ENCODE measurements at places on chromosomes 12 and 14.

DNA sequence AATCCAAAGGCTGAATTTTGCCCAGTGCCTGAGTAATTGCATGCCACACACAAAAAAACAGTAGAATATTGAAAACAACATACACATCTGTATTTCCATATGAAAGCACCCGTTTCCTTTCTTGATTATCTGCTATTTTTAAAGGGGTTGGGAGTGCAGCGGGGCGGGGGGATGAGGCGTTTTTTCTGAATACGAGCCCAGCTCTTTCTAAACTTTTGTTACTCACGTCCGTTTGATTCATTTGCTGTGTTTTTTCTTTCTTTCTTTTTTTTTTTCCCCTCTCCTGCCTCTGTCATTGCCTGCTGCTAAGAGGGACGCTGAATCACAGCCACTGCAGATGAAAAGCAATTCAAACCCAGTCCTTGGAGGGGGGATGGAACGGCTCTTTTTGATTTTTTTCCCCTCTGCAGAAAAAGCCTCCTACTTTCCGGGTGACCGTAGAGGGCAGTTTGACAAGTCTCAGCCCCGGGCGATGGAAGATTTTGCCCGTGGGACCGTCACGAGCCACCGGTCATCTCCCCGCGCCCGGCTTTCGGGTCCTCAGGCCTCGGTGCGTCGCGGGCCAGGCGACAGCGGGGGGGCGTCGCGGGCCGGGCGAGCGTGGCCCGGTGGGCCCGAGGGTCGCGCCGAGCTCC lies 572 bp upstream of the RASSF8 start:
- no peak for DNase-seq

DNA sequence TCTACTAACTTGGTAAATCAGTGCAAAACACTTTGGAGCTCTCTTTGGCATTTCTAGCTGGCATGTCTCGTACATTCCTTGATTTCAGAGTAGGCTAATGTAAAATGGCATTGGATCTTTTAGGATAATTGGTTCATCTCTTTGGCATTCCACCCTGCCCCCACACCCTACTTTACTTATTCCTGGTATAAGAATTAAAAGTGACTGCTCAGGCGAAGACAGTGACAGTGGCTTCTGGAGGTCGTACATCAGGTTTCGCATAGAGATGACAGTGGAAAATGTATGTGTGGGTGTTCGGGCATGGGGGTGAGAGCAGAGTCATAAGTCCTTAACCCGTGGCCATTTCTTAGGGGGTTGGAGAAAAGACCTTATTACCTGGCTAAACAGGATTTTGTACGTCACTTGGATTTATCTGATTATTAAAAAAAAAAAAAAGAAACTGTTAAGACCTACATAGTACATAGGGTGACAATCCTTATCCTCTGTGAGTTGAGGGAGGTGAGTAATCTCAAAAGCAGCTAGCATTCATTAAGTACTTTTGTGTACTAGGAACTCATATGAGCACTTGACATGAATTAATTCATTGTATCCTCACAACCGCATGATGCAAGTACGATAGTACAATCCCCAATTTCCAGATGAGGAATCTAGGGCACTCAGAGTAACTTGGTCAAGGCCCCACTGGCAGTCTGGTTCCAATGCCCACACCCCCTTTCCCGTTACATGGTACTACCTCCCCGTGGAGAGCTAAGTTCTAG lies 22.4 kb upstream of the KCNK13 start:
- DNase-seq = no peak

- DNase-seq = no peak
Observed at GRCh38 chr12:3182426-3182825, 105.2 kb downstream of the TSPAN9 start.

DNA sequence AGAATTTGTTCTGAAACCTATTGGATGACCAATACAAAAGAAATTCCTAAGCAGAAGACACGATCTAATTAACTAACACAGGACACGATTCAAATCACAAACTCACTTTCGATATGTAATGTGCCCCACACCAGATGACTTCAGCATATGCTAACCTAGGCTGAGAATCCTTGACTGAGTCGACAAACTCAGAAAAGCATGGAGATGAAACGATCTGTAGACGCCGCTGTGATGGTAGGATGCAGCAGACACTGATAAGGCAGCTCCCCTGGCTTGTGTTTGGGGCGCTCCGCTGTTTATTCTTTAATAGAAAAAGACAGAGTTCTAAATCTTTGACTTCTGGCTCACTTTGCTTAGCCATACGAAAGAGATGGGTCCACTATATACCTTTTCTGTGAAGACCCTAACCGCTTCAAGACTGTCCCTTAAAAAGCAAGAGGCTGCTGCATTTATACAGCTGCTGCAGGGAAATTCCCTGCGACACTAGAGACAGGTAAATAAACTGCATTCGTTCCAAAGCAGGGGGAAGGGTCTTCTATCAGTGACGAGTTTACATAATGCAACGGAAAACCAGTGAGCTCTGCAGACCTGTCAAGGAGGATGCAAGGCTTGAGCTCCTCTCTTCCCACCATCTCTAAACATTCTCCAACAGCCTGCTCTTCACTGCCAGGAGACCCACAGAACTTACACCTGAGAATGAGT lies 929 bp downstream of the CHD8 start:
- no peak for DNase-seq

DNA sequence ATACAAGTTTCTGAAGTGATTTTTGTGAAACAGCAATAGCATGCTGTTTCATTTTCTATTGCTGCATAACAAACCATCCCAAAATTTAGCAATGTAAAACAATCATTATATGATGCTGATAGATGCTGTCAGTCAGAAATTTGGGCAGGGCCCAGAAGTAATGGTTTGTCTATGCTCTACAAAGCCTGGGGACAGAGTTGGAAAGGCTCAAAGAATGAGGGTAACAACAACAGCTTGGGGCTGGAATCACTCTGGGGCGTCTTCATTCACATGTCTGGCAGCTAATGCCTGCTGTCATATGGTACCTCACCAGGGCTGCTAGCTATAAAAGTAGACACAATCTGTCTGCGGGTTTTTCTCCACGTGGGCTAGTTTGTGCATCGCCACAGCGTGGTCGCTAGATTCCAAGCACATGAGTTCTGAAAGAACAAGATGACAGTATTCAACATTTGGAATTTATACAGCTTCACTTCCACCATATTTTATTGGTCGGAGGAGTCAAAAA lies 176.5 kb downstream of the BMP4 start:
- no peak for DNase-seq

GRCh38 chr12:91194500-91194899 lies 11.9 kb upstream of the DCN start:
- DNase-seq = no peak

DNA sequence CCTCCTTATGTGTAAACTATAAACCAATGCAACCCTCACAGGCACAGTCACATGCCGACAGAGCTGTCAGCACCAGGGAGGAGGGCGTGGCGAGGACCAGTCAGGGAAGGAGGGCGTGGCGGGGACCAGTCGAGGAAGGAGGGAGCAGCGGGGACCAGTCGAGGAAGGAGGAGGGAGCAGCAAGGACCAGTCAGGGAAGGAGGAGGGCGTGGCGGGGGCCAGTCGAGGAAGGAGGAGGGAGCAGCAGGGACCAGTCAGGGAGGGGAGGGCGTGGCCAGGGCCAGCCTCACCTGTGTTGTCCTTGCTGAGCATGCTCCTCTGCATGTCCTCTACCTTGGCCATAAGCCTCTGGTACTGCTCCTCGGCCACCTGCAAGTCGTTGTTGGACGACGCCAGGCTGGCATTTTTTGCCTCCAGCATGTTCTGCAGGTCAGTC lies 24.2 kb downstream of the GOLGA3 start:
- DNase-seq = no peak

DNA sequence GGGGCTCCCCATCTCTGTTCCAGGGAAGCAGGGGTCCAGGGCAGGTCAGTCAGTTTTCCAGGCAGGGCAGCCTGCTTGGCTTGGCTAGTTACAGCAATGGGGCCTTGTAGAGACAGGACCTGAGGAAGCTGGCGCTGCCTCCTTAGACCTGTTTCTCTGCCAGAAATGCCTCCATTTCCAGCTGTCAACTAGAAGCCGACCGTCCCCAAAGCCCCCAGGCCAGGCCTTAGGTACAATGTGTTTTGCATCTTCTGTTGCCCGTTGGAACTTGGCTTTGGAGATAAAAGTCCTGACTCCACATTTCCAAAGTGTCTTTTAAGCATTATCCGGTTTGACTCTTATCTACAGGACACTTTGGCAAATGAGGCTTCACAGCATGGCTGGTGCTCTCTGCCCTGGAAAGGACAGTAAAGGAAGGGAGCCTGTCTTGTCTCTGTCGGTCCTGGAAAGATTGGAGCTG lies 42.6 kb downstream of the KRT80 start:
- DNase-seq = no peak

DNA sequence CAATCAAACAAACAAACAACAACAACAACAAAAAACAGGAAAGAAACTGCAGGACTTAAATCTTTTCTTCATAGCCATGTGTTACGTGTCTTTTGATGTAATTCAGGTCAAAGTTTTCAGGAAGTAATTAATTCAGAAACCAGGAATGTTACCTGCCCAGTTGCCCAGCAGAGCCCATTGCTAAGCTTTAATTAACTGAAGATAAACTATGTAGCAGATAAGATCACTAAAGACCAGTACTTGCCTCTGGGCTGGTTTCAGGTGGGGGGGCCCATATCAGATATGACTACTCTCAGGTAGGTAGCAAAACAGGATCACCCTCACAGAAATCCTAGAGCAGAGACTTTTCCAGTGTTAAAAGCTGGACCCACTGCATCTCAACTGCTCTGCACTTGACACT lies 69.2 kb downstream of the LIN7A start:
- no peak for DNase-seq

DNA sequence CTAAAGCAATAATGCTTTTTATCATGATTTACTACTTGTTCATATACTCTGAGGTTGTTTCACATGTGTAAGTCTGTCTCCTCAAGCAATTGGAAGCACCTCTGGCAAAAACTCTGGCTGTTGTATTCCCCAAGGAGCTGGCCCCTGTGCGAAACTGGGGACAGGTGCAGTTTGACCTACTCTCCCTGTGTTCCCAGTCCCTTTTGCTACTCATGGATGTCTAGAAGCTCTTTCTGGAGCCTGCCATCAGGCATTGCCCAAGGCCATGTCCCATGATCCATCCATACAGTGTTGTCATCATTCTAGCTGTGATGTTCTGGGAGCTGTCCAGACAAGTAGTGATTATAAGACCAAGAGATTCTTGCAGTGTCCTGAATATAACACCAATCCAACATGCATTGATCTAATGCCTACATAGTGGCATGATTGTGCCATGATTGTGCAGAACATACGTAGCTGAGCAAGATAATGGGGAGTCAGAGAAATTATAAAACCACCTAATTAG lies 14.9 kb downstream of the AKAP6 start:
- no peak for DNase-seq

- DNase-seq = no peak
Observed at GRCh38 chr12:497501-498160, 37.9 kb downstream of the B4GALNT3 start.

DNA sequence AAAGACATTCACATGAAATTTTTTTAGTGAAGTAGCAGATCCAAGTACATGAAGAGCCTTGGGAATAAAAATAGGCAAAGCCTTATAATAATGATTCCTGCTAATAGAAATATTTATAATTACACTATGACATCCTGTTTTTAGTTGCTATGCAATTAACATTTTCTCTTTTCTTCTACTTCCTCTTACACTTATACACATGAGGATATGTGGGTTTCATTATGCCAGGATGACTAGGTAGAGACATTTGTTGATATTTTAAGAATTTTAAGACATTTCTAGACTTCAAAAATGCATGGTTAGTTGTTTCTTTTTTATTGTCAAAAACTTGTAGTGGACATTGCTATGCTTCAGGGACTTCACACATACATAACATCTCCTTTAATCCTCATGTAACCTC lies 326.8 kb downstream of the SYT1 start:
- DNase-seq = no peak

- DNase-seq = no peak
Observed at GRCh38 chr14:74038020-74038859, 19.1 kb downstream of the BBOF1 start.

- DNase-seq = no peak
Observed at GRCh38 chr14:67251573-67252226, 10.5 kb downstream of the PALS1 start.

DNA sequence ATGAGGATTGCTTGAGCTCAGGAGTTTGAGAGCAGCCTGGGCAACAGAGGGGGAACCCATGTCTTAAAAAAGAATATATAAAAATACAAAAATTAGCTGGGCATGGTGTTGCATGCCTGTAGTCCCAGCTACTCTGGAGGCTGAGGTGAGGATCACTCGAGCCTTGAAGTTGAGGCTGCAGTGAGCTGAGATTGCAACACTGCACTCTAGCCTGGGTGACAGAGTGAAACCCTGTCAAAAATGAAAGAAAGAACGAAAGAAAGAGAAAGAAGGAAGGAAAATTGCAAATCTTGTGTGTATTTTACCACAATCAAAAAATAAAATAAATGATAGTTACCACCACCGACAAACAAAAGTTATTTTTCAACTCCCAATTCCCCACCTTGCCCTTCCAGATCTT lies 45.3 kb downstream of the SPRING1 start:
- DNase-seq = no peak

DNA sequence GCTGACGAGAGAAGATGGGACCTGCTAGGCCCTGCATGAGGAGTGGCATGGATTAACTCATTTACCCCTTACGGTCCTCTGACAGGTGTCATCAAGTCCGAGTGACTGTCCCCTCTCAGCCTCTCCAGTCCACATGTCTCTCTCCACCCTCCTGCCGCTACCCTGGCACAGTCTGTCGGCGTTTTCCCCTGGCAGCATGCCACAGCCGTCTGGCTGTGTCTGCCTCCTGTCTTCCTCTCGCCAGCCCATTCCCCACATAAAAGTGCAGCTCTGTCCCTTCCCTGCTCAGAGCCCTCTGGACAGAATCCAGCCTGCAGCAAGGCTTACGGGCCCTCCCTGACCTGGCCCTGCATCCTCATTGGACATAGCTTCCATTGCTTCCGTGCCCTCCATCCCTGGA lies 45.6 kb downstream of the UBE3B start:
- DNase-seq = no peak

- DNase-seq = no peak
Observed at GRCh38 chr14:81144824-81145603, 75.7 kb downstream of the GTF2A1 start.

GRCh38 chr12:104385510-104385909 lies 71.2 kb upstream of the CHST11 start:
- no peak for DNase-seq

GRCh38 chr12:45773747-45774146 lies 44.2 kb downstream of the ARID2 start:
- no peak for DNase-seq

DNA sequence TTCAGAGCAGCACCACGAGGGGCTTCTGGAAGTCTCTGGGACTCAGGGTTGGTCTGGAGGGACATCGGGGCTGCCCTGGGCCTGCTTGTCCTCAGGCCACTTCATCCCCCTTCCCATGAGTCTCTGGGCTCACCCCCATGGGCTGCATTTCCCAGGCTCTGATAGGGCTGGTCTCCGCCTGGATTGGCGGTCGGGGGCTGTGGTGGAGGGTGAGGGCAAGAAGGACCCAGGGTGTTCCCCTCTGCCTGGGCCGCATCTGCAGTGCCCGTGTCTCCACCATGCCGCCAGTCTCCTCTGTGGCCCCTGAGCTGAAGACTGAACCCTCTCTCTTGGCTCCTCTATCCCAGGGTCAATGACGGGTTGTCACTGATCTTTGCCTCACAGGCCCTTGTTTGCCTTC lies 242.1 kb downstream of the ADGRD1 start:
- no peak for DNase-seq

- no peak for DNase-seq
Observed at GRCh38 chr12:120067084-120067869, 49.3 kb downstream of the RAB35 start.

GRCh38 chr12:132551641-132552031 lies 58.7 kb downstream of the LRCOL1 start:
- DNase-seq = no peak

Measured in naive thymus-derived CD8-positive, alpha-beta T cell (primary cell).